ENCODE measurements at places on chromosomes 4 and X.

DNA sequence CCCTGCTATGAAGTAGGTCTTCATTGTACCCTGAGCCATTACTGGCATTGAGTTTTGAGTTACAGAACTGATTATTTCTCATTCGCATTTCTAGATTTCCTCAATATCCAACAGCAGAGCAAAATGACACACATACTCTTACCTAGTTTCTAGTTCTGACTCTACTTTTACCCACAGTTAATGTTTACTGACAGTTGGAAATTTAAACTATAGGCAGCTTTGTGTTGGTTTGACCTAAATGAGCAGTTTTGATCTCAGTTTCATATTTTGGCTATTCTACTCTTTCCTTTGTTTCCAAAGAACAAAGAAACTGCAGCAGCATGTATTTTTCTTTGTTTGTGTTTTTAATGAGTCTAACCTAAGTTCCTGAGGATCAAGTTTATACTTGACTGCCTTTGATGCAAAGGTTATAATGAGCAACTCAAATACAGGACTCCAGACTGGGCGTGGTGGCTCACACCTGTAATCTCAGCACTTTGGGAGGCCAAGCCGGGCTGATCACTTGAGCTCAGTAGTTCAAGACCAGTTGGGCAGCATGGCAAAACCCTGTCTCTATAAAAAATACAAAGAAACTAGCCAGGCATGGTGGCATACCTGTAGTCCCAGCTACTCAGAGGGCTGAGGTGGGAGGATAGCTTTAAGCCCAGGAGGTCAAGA lies 30.4 kb downstream of the TXK start:
- no peak for DNase-seq

DNA sequence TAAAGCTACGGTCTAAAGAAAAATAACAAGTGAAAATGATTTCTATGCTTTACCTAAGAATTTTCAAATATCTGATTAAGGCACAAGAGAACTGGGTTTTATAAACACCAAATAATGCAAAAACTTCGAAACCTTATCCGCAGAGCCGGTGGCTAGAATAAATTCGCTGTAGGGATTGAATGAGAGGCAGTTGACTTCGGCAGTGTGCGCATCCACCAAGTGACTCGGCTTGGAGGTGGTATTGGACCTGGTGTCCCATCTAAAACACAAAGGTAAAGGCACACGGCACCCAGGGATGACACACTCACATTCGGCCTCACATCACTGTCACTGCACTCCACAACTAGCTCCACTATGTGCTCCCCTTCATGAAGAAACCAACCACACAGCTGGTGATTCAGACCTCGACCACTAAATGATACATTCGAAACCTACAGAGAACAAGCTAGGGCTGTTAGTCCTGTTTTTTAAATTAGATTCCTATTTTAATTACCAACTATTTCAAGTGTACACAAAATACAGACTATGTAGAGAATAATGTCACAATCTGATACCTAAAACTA lies 17.5 kb downstream of the RBBP7 start:
- no peak for DNase-seq

DNA sequence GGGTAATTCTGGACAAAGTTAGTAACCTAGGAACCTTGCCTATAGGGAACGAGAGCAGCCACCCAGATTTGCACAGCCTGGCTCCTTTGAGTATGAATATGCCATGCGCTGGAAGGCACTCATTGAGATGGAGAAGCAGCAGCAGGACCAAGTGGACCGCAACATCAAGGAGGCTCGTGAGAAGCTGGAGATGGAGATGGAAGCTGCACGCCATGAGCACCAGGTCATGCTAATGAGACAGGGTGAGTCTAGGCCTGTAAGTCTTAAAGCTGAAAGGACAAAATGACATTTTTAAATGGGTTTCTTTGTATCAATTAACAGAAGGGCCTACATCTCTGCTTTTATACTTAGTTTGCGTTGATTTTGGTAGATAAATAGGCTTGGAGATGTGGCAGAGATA lies 4.7 kb upstream of the ITGB1BP2 start:
- no peak for DNase-seq

- DNase-seq = no peak
These were observed 1.1 kb upstream of the LIN54 start for GRCh38 chr4:83011689-83012199.

DNA sequence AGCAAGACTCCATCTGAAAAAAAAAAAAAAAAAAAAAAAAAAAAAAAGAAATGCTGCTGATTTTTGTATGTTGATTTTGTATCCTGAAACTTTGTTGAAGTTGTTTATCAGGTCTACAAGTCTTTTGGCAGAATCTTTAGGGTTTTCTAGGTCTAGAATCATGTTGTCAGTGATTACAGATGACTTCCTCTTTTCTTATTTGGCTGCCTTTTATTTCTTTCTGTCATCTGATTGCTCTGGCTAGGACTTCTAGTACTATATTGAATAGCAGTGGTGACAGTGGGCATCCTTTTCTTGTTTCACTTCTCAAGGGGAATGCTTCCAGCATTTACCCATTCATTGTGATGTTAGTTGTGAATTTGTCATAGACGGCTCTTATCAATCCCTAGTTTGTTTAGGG lies 334.4 kb downstream of the SPRY1 start:
- no peak for DNase-seq

DNA sequence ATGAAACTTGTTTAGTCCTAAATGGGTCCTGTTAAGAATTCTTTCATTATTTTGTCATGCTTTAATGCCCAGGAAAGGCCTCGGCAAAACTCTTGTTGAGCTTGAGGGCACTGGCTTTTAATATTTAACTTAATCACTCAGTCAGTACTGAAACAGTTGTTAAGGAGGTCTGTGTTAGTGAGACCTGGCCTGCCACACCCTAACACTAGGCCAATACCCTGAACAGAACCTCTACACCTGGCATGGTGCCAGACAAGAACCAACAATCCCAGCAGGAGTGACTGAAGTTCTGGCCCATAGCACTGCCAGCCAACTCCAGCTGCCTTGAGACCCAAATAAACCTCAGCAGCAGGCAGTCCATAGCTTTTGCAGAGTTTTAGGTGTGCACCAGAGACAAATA lies 85.7 kb upstream of the ITM2A start:
- no peak for DNase-seq

DNA sequence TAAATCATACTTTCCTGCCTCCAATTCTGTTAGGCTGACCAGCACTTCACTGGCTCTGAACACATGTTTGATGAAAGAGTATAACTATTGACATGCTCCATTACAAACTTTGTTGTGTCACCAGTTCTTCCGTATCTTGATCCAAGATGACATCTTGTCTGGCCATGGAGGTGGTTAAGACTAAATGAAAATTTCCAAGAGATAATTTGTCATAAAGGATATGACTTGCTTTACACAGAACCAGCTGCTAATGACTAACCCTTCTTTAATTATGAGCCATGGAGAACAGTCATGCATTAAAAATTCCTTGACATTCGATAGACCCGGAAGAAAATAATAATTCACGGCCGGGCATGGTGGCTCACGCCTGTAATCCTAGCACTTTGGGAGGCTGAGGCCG lies 17.7 kb upstream of the N4BP2 start:
- DNase-seq = no peak
